PC-3 (cell line): ENCODE measurements at places on chromosomes 3 and 15.

DNA sequence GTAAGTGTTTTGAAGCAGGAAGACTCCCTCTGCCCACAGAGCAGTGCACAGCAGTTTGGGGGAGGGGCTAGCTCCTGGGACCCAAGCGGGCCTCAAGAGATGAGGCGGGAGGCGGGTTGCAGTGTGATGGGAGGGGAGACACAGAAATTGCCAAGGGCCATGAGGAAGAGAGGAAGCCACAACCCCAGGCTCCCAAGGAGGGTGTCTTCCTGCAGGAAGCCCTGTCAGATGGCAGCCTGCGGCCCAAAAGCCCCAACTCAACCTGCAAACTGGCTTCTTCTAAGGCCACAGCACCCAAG, 7.3 kb upstream of the ISLR2 start:
- no peak for DNase-seq

DNA sequence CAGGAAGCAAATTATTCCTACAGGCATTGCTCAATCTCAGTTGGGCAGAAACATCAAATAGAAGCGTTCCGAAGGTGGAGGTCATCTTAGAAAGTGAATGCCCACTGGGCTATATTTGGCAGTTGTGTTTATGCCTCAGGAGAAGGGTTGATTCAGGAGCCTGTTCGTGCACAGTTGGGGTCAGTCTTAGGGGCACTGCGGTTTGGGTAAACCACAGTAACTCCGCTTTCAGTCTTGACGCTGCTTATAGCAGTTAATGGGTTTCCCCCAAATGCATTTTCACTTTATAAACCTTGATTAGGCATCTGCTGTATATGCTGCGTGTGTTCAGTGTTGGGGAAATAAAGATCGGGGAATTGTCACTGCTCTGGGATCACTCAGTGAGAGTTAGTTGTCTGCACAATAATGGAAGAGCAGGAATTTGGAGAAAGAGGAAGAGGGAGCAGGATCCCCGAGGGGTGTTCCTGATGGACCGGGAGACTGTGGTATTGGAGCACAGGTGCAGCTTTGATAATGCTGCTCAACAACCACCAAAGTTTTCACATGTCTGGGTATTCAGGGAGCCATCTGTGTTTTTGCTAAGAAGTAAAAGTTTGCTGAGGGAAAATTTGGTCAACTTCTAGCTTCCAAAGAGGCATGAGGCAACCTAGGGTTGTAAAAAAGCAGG, 124.3 kb upstream of the EIF1B start:
- DNase-seq, result no peak

- no peak for DNase-seq
These were observed 88.3 kb downstream of the RSL24D1 start for GRCh38 chr15:55108448-55108847.

DNA sequence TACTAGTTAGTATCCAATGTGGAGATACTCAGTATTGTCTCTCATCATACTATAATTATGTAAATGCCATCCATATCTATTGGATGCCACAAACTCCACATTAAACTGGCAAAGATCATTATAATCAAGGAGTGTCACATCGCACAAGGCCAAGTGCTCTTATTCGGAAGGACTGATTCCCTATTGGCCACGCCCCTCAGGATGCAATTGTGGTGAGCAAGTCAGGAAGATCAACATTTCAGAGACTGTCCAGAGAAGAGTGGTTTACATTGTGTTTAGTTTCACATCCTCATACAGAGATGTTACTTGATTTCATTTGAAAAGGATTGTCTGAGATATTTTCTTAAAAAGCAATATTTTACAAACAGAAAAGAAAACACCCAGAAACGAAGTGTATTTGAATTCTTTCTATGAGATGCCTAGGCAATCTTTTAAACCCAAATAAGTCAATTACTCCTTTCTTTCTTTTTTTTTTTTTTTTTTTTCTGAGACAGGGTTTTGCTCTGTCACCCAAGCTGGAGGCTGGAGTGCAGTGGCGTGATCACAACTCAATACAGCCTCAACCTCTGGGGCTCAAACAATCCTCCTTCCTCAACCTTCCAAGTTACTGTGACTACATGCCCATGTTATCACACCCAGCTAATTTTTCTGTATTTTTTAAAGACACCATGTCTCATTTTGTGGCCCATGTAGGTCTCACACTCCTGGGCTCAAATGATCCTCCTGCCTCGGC, 369.1 kb downstream of the RBMS3 start:
- peak; percentile 59 for DNase-seq

DNA sequence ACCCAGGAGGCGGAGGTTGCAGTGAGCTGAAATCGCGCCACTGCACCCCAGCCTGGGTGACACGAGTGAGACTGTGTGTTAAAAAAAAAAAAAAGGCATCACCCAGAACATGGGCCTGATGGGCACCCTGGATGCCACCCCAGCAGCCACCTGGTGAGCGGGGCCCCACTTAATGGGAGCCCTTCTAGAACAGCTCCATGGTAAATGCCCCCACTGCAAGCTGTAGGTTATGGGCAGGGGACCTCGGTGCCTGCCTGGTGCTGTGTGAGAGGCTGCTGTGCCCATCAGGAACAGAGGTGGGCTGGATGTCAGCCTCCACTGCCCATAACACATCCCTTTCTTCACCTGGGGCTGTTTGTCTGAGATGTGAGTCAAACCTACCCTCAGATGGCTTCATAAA, 156.2 kb upstream of the MEF2A start:
- DNase-seq, result no peak

DNA sequence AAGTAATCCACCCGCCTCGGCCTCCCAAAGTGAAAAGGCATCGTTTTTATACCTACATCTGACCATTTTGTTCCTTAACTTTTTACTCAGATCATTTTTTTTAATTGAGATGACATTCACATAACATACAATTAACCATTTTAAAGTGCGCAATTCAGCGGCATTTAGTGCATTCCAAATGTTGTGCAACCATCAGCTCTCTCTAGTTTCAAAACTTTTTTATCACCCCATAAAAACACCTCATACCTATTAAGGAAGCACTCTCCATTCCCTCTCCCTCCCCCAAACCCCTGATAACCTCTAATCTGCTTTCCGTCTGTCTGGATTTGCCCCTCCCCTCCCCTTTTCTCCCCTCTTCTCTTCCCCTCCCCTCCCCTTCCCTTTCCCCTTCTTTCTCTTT, 310.1 kb downstream of the UACA start:
- DNase-seq, result no peak

DNA sequence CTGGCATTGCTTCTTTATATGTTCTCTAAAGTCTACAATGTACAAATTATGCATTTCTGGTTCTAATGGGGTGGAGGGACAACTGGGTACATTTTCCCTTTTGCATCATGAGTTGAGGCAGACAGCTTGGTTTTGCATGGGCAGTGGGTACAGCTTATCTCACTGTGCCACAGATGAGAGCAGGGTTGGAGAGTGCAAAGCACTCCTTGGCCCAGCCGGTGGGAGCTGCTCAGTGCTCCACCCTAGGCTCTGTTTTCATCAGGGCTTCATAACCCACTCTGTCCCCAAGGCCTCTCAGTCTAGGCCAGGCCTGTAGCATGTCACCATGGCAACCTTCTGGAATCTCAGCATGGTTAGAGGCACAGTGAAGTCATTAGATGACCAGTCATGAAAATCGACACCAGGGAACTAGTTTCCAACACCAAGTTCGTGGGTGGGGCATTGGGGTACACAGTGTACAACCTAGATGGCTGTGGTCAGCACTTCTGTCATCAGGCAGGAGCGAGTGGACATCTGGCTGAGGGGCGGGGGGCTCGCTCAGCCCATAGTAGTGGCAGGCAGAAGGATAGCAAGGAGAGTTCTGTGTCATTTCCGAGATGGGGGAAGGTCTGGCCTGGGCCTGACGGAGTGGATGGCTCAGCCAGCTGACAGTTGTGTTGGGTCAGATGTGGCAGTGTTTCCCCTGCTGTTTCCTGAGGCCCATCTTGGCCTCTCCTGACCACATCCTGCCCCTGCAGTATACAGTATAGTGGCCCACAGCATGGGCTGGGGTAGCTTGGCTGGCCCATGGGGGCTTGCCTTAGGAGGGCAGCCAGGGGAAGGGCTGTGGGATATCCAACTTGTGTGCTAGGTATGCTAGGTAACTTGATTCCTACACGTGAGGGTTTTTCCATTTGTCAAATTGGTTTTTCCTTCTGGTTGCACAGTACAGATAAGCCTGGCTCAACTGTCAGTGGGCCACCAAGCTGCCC, 75.7 kb upstream of the PRR23C start:
- peak; percentile 28 for DNase-seq

DNA sequence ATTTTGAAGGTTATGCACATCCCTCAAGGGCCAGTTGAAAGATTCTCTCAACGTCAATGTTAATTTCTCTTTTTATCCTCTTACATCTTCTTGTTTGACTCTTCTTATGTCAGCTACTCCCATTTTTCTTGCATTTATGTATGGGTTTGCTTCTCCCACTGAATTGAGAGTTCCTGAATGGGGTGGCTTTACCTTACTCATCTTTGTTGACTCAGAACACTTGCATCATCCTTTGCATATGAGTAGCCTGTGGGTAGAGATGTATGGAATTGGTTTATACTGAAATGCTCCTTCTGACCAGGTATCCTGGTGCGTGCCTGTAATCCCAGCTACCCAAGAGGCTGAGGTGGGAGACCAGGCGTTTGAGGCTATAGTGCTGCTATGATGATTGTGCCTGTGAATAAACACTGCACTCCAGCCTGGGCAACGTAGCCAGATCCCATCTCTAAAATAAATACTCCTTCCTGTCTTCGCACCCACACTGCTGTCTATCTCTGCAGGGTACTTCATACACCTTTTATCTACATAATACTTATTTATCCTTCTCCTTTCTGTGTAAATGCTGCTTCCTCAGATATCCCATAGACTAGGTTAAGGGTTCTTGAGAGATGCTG, 123.6 kb upstream of the DPH6 start:
- DNase-seq, result peak; percentile 62

DNA sequence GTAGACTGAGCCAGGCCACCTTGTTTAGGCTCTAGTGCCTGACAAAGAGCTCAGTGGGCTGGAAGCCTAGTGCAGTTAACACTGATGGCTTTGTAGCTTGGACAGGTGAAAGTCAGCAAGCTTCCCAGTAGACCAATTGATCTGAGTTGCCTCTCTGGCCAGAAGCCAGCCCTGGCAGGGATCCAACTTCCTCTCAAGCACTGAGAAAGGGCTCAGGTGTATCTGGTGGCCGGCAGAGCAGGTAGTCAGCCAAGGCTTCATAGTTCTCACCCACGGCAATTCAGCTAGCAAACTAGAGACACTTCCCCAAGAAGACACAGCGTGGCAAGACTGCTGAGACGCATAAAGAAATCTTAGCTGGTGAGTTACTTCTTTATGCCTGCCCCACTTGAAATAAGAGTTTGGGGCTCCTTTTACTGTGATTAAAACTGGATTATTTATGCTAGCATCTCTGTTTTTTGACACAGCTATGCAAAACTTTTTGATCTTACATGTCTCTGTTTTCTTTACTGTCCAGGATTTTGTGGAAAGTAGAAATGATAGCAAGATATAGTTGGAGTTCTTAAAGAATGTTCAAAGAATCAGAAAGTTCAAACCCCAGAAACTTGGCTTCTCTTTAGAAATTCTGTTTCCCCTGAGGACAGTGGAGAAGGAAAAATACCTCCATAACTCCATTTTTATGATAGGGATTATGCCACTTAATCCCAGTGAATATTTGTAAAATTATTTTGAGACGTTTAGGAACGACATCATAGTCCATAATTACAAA, 8.4 kb upstream of the CA12 start:
- DNase-seq, result peak; percentile 66

DNA sequence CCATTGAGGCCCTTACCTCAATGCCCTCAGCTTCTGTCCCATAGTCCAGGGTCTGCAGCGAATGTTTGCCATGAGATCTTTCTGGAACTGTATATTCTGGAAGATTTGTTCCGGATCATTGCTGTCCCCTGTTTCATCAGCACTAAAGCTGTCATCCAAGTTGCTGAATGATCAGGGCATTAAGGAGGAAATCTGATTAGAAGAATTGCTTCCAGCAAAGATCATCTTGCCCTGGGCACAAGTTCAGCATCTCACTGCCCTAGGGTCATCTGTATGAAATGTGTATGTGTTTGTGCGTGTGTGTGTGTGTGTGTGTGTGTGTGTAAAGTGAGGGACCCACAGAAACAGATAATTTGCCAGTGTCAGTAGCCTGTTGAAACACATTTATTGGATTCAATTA, 1.4 kb downstream of the TMC3 start:
- no peak for DNase-seq

GRCh38 chr3:45976191-45977091, 19.2 kb downstream of the FYCO1 start:
- DNase-seq, result no peak

DNA sequence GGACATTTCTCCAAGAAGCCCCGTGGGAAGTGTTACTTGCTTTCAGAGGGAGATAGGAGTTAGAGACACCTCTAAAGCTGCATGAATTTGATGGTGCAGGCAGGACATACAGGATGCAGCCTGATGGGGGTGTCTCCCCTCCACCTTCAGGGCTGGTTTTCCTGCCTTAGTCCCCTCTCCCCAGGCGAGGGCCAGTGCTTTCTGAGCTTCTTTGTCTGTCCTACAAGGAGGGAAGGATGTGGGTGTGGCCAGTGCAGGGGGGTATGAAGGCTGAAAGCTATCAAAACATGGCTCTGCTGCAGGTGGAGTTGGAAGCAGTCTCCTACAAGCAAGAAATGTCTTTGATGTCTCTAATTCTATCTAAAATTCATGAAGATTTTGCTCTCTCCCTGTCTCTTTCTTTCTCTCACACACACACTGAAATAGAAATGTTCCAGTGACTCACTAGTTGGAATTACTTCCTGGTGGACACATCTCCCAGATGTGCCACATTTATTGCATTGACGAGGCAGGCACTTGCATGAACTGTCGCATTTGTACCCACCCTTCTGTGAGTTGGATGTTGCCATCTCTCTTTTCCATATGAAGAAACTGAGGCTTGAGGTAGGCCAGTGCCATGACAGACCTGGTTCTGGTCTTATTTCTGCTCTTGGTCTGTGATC, 13.9 kb upstream of the PODXL2 start:
- DNase-seq, result no peak

GRCh38 chr3:106168962-106169750, 300.3 kb upstream of the CBLB start:
- peak; percentile 56 for DNase-seq

- no peak for DNase-seq
These were observed 15.4 kb upstream of the GMNC start for GRCh38 chr3:190877925-190878324.

DNA sequence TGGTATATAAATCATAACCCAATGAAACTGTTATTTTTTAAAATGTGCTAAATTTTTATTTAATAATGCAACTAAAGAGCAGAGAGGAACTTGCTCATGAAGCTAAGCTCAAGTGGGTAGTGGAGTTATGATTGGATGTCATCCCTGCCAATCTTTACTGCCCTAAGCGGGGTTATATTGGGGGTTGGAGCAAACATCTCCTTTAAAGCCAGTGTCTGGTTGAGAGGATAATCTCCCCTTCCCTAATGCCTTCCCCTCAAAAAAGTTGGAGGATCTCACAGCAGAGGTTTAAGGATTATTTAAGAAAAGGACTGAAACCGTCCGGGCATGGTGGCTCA, 32.1 kb upstream of the CLASP2 start:
- no peak for DNase-seq
